ENCODE measurements at places on chromosomes 4 and X.

- no peak for DNase-seq
These were observed 27.6 kb upstream of the INTU start for GRCh38 chr4:127604949-127605709.

- no peak for DNase-seq
These were observed 30.9 kb upstream of the HAND2 start for GRCh38 chr4:173560896-173561295.

DNA sequence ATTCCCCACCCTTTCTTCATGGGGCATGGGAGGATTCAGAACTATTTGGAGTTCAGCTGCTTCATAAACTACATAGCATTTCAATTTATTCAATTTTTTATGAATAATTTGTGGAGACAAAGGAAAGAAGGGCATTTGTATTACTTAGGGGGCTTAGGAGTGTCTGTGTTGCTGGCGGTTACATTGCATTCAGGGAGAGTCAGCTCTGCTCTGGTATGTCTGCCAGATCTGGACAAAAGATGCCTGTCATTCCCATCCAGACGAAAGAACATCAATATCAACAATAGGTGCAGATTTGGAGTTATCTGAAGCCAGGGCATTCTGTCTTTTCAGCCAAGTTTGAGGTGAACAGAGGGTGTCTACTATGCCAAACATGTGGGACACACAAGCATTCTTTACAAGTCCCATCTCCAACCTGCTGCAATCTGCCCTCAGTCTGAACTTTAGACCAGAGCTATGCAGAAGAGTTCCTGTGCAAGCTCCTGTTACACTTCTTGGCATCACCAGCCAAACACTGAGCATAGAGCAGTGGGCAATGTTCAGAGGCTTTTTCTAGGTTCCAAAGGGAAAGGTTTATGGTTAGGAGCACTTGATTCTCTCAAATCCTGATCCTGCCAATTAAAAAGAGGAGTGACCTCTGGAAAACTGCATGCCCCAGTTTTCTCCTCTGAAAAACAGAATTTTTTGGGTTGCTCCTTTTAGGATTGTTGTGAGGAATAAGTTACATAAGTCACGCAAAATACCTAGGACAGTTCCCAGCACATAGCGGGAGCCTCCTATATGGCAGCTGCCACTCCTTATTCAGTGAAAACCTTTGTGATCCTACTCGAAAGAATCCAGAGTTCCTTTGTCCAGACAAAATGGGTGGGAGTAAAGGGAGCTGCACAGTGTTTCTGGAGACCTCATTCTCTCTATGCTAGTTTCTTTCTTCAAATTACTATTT, 719.5 kb upstream of the SLIT2 start:
- DNase-seq, result no peak

- no peak for DNase-seq
These were observed at the start of gene PDCL2 for GRCh38 chr4:55592014-55592413. Gene PDCL2 (minus strand): TSS chr4:55592245. CDS start chr4:55592109, 136 bp downstream.

DNA sequence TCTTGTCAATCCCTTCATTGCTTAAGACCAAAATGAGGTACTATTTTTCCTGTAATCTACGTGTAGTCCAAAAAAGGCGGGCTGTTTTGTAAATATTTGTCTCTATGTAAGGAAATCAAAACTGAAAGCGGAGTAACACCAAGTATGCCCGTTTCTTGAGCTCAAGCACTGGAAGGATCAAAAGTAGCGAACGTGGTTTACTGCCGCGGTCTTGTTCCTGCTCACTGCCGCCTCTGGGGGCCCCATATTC, 71.5 kb downstream of the AFF1 start:
- DNase-seq, result no peak

GRCh38 chrX:69793260-69793935, 177.5 kb downstream of the EDA start:
- no peak for DNase-seq

DNA sequence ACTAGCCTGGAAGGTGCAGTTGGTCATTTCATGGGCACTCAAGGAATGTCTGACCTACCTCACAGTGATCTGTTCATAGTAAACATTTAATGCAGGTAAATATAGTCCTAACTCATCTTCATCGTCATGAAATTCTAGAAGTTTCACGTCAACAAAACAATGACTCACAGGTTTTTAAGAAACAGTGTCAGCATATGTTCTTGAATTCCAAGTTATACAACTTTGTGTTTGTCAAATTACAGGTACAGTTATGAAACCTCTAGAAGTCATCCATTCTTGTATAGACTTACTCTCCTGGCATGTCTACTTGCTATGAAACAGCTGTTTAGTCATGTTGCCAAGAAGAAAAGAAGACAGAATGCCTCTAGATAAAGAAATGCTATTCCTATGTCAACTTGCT, 46.6 kb downstream of the AFM start:
- DNase-seq, result no peak

- DNase-seq, result no peak
These were observed 14.4 kb downstream of the ADRA2C start for GRCh38 chr4:3780347-3781171.

- no peak for DNase-seq
These were observed 5.0 kb downstream of the ARMCX5 start for GRCh38 chrX:102604327-102604726.

- DNase-seq, result no peak
These were observed 60.9 kb upstream of the TXK start for GRCh38 chr4:48194971-48195370.

GRCh38 chrX:39848900-39849299, 248.9 kb downstream of the BCOR start:
- DNase-seq, result no peak

DNA sequence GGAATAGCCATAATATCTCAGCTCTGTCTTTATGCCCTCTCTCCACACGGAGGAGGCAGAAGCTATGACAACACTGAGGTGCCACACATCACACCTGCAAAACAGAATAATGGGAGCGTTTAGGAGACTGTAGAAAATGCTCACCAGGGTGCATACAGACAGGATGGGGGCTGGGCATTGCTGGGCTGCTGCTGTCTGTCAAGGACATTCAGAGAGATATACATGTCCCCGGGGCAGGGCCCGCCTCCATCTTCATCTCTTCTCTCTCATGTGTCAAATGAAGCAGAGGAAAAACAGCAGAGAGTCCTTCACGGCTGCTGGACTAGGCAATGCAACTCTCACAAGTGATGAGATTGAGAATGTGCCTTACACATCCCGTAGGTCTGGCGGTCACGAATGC, 65.3 kb upstream of the DHRSX start:
- DNase-seq, result no peak

- DNase-seq, result no peak
These were observed 819.2 kb downstream of the RAPGEF2 start for GRCh38 chr4:159922119-159922518.

- no peak for DNase-seq
These were observed 35.2 kb upstream of the PHEX start for GRCh38 chrX:21996872-21997455.

- no peak for DNase-seq
These were observed 8.2 kb upstream of the SMPX start for GRCh38 chrX:21766101-21766500.

DNA sequence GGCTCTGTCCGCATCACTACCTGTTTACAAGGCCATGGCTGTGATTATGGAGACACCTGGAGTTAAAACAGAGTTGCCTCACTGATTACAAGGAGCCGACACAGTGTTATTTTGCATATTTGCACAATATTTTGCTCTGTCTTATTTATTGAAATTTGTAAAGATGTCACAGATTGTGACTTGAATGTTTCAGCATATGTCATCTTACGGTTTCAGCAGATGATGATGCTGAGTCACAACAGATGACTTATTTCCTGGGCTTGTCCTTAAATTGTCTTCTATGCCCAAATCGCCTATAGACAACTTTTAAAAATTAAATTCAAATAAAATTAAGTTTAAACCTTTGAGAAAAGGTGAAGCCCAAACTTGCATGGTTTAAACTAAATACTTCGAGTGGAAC, 87.1 kb upstream of the INPP4B start:
- no peak for DNase-seq

- no peak for DNase-seq
These were observed 27.9 kb upstream of the PAPSS1 start for GRCh38 chr4:107747748-107748486.

GRCh38 chrX:53716328-53717088, 30.0 kb upstream of the HUWE1 start:
- no peak for DNase-seq

DNA sequence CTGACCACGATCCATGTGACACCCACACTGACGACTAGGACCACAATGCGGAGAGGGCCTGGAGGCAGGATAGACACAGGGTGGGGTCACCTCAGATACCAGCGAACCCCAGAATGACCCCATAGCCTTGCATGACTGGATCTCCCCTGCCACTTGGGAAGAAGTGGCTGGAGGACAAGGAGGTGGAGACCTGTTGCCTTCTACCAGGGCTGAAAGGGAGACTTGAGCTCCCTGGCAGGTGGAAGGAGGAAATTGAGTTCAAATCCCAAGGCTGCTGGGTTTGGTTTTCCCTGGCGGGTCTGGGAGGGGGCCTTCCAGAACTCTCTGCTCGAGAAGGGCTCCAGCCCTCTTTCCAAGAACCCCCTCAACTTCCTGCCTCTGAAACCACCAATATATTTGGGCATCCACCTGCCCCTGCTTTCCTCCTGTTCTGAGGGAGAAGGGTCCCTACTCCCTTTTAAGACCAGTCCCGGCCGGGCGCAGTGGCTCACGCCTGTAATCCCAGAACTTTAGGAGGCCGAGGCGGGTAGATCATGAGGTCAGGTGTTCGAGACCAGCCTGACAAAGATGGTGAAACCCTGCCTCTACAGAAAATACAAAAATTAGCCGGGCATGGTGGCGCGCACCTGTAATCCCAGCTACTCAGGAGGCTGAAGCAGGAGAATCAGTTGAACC, 3.0 kb downstream of the FAM3A start:
- no peak for DNase-seq

GRCh38 chrX:120401301-120401700, 39.4 kb downstream of the ATP1B4 start:
- DNase-seq, result no peak

- DNase-seq, result no peak
These were observed 639.9 kb upstream of the CPEB2 start for GRCh38 chr4:14362385-14362784.

GRCh38 chr4:186473933-186474332, 81.4 kb downstream of the MTNR1A start:
- DNase-seq, result no peak

DNA sequence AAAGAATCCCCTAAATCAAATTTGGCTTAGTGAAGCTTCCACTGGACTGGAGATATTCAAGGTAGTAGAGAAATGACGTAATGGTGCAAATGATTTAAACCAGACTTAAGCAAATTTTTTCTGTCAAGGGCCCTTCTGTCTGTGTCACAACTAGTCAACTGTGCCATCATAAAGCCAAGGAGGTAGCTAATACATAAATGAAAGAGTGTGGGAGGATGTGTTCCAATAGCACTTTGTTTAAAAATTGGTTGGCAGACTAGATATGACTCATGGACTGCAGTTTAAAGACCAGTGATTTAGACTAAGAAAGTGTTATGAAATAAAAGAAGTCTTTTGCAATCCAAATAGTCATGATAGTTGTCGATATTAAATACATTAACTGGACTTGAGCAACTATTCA, 24.3 kb upstream of the TEX13C start:
- no peak for DNase-seq

DNA sequence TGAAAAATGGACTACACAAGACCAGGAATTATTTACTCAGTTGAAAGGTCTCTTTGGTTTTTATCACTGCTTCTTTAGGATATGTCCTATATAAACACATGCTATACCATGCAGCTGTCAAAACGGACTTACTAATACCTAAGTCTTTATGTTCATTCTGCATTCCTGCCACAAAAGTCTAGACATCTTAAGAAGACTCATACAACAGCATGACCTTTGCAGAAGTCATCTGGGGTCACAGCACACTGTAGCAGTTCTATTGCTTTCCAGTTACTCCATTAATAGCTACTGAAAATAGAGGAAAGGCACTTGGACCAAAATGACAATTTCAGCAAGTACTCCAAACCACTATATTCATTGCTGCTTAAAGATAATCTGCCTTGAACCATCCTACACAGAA, 53.2 kb downstream of the DDX60 start:
- no peak for DNase-seq

GRCh38 chr4:10169839-10170387, 53.3 kb upstream of the WDR1 start:
- DNase-seq, result no peak

DNA sequence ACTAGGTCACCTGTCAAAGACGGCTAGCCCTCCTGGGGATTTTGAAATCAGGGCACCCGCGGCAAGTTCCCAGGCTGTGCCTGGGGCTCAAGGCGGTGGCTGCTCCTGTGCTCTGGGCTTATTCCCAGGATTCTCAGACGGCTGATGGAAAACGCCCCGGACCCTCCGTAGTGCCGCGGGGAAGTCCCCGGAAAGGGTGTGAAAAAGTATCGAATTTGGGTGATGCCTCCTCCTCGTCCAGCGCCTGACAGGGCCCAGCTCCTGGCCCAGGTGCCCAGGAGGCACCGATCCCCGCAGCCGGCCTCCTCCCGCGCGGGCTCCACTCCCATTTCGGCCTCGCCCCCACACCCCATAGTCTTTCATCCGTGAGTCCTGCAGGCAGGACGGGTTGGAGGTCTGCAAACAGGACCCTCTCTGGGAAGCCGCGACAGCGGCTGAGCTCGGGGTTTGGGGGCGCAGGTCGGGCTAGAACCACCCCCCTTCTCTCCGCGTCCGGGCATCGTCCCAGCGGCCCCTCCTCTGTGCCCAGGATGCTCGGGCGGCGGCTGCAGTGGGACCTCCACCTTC, 1.1 kb upstream of the NSG1 start:
- DNase-seq, result no peak

- DNase-seq, result no peak
These were observed 6.0 kb upstream of the WFS1 start for GRCh38 chr4:6263526-6264224.

DNA sequence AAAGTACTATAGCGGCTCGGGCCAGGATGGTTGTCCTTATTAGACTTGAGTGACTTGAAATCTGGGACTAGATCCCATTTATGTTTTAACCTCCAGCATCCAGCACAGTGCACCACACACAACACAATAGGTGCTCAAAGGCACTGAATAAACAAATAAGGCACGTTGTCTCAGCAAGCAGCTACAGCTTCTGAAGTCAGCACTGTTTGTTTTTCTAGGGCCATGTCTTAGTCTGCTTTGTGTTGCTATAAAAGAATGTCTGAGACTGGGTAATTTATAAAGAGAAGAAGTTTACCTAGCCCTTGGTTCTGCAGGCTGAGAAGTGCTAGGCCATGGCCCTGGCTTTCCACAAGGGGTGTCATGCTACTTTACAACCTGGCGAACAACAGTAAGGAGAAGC, 102.1 kb upstream of the LNX1 start:
- DNase-seq, result no peak

DNA sequence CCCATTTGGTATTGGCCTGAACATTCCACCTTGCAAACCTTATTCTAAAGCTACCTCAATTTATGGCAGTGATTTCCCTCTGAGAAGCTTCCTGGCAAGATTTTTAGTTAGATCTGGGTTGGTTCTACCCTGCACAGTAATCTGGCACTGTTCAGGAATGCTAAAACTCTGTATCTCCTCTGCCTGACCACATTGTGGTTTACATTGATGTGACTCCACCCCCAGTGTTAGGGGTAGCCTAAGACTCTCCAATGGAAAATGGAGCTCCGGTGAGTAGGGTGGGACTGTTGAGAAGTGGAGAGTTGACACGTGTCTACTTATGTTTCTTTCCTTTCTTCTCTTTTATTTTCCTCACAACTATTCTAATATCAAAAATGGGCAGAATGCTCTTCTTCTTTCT, 45.4 kb downstream of the BMPR1B start:
- DNase-seq, result no peak

All from stimulated activated CD4-positive, alpha-beta T cell treated with anti-CD3 and anti-CD28 coated beads, Interleukin-12 subunit alpha, Interleukin-12 subunit beta, amount 100 ng/mL, for 24 hours (primary cell).